SK-N-SH (cell line): ENCODE measurements at places on chromosomes 1 and 21.

DNA sequence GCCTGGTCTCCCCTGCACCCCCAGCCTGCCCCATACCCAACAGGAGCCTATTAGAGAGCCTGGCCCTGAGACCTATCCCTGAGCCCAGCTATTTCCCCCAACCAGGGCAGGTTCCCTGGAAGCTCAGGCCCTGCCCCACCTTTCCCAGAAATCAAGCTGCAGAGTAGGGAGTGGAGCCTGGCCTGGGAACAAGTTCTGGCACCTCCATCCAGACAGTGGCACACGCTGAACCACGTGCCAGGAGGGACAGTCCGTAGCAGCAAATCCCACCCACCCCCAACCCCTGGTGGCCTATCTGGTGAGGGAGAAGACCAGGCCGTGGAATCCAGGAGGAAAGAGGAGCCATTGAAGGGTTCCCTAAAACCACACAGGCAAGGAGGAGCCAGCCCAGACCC lies 22.6 kb downstream of the TNNT2 start:
- no peak for DNase-seq

DNA sequence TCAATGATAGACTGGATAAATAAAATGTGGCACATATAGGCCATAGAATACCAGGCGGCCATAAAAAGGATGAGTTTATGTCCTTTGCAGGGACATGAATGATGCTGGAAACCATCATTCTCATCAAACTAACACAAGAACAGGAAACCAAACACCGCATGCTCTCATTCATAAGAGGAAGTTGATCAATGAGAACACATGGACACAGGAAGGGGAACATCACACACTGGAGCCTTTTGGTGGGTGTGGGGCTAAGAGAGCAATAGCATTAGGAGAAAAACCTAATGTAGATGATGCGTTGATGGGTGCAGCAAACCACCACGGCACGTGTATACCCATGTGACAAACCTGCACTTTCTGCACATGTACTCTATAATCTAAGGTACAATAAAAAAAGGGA lies 883.4 kb upstream of the PRMT6 start:
- no peak for DNase-seq

- DNase-seq = no peak
Measured at GRCh38 chr1:82279241-82279640, 478.5 kb downstream of the ADGRL2 start.

- no peak for DNase-seq
Measured at GRCh38 chr21:26842300-26842699, 2.9 kb downstream of the ADAMTS1 start.

GRCh38 chr1:2644171-2644570 lies 11.4 kb upstream of the MMEL1 start:
- DNase-seq = no peak

DNA sequence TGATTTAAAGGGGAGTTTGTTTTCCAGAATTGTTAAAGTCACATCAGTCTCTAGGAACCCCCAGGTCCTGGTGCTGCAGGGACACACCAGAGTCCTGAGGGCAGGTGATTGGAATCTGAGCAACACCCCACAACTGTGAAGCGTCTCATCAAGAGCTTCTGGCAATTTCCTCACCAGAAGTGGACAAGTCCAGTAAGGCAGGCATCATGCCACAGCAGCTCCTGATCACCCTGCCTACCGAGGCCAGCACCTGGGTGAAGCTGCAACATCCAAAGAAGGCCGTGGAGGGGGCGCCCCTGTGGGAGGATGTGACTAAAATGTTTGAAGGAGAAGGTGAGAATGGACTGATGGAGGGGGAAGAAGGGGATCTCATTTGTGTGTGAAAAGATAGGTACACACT lies 2.1 kb downstream of the ZFP69 start:
- DNase-seq = no peak

GRCh38 chr1:51061231-51061918 lies 40.7 kb upstream of the C1orf185 start:
- no peak for DNase-seq

DNA sequence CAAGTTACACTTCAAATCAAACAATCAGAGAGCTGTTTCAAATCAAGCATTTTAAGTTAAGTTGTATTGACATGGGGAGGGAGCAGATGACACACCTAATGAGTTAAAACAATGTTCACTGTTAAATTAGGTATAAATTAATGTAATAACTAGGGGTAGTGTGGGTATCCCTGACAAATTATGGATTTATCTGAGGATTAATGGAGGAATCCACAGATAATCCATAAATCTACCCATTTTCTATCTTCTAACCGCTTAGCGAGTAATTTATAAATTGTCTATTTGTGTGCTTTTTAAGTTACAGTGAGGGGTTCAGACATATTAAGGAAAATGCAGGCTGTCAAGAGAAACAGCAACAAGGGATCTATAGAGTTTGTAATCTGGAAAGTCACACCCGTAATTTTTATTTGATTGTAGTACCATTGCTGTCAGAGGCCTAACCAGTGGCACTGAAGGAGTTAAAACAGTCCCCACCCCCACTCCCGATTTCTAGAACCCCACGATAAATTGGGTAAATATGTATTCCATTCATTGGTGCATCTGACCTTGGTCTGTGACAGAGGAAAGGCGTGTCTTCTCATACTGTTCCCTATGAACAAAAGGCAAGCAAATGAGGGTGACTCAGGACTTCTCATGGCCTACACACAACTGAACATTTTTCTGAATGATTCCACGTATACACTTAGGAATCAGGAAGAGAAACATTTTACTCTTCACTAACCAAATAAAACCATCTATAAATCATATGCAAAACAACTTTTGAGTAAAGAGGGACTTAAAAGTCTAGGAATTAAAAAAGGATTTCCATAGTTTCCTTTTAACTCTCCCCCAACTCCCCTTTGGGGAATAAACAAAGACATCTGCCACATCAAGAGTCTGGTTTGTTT lies 7.4 kb downstream of the IRF2BP2 start:
- DNase-seq = no peak

- no peak for DNase-seq
Measured at GRCh38 chr1:181396811-181397210, 86.5 kb upstream of the CACNA1E start.

DNA sequence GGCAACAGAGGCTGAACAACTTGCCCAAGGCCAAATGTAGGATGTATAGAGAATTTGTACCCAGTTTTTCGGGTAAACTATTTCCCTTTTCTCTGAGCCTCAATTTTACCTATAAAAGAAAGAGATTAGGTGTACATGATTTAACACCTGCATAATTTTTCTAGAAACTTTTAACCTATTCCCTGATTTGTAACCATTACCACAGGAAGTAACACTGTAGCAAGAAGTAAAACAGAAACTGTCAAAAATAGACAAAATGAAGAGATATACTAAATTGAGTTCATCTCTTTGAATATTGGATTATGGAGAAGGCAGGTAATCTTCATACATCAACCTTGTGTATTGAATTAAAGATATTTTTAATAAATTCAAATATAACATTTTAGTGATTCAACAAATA lies 136.2 kb downstream of the ZC3H11B start:
- DNase-seq = no peak

GRCh38 chr1:101165532-101165931 lies 71.3 kb upstream of the S1PR1 start:
- no peak for DNase-seq

DNA sequence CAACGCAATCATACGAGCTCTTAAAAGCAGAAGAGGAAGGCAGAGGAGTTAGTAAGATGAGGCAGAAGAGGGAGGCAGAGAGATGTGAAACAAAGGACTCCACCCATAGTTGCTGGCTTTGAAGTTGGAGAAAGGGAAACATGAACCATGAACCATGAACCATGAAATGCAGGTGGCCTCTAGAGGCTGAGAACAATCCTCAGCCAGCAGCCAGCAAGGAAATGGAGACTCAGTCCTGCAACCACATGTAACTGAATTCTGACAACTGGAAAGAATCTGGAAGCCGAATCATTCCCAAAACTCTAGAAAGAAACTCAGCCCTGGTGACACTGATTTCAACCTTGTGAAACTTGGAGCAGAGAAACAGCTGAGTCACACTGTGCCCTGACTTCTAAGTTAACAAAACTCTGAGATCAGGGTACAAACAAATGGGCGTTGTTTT lies 10.1 kb downstream of the DIPK1A start:
- no peak for DNase-seq

GRCh38 chr1:183883623-183884022 lies 78.7 kb downstream of the RGL1 start:
- no peak for DNase-seq

GRCh38 chr21:43278359-43278758 lies 109.6 kb downstream of the CRYAA start:
- DNase-seq = no peak

DNA sequence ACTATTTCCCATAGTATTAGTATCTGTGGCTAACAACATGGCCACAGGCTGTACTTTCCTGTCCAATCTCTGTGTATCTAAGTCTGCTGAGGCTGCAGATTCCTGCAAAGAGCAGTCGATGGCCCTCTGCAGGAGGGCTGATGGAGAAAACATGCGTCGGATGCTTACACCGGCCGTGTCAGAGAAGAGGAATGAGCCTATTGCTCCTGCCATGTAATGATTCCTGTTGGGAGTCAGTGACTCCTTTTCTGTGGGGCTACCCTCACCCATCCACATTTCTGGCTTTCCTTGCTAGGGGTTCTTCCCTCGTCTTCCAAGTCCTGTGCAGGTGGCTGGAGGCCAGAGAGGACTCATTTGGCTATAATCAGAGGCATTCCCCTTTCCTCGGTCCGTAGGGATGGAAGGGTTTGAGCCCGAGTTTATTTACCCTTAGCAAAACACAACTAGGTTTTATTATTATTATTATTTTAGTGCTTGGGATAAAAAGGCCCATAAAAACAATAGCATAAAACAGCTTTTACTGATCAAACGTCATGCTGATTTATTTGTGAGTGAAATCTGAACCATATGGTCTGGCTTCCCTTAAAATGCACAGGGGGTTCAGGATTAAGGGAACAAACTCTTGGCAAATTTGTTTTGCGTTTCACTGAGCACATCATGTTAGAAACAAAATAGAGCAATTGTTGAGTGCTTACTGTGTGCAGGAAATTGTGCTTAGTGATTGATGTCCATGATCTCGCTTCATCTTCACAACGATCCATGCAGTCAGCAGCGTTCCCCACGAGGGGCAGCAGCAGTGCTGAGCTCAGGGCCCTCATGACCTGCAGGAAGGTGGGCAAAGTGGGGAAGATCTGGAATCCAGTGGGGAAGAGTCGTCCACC lies 70.8 kb downstream of the KIF26B start:
- DNase-seq = no peak

GRCh38 chr1:227925582-227926198 lies 22.0 kb downstream of the WNT9A start:
- DNase-seq = no peak

GRCh38 chr1:53359225-53359933 lies 31.5 kb upstream of the LRP8 start:
- no peak for DNase-seq

- no peak for DNase-seq
Measured at GRCh38 chr1:169207797-169208520, 101.5 kb downstream of the ATP1B1 start.

GRCh38 chr1:86997538-86997937 lies 83.1 kb downstream of the HS2ST1 start:
- DNase-seq = no peak

DNA sequence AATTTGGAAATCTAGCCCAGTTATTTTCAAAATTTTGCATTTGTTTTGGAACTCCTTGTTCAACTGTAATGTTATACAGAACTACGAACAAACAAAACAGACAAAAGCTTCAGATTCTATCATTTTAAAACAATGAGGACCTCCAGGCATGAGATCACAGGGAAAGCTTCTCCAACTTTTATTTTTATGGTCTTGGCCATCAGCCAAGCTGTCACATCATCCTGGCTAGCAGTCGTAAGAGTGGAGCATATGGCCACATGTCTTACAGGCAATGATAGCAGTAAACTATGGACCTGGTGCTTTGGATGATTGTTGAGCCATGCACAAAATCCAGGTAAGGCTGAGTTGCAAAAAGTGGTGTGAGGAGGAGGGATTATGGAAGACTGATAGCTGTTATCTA lies 299.6 kb downstream of the LMX1A start:
- DNase-seq = no peak

- peak; percentile 68 for DNase-seq
Measured at GRCh38 chr1:54070171-54070837, 16.9 kb downstream of the TCEANC2 start.

- peak; percentile 30 for DNase-seq
Measured at GRCh38 chr1:93980320-93981273, 71.4 kb upstream of the GCLM start.
